ENCODE measurements at places on chromosomes 11 and 22.

DNA sequence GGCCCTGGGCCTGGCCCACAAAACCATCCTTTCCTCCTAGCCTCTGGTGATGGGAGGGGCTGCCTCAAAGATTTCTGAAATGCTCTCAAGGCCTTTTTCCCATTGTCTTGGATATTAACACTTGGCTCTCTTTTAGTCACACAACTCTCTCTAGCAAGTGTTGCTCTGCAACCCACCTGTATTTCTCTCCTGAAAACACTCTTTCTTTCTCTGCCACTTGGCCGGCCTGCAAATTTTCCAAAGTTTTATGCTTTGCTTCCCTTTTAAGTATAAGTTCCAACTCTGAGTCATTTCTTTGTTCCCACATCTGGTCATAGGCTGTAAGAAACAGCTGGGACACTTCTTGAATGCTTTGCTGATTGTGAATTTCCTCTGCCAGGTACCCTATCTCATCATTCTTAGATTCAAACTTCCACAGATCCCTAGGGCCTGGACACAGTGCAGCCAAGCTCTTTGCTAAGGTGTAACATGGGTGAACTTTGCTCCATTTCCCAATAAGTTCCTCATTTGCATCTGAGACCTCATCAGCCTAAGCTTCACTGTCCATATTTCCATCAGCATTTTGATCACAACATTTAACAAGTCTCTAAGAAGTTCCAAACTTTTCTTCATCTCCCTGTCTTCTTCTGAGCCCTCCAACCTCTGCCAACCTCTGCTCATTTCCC lies 93.8 kb downstream of the TRIM29 start:
- DNase-seq, result no peak
- H3K27ac ChIP-seq, result no peak overlapping the region
- no peaks in the 10 kb centered on the region for H3K4me1 ChIP-seq

DNA sequence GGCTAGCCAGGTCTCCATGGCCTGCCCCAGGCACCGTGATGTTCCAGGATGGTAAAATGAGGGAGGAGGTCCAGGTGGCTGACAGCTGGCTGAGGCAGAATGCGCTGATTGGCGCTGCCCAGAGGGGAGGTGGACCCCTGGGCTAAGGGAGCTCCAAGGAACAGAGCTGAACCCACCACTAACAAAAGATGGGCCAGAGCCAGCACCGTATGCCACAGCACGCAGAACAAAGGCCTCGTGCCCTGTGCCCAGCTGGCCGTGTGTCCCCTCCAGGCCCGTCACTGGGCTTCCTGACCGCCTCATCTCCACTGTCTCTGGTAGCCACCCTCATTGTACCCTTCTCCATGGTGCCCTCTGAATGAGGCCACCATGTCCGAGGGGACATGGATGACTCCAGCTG lies 19.6 kb upstream of the PRODH start:
- H3K36me3 ChIP-seq, result no peaks in the 10 kb centered on the region
- H3K27me3 ChIP-seq, result peaks cover 8% of the 10 kb centered on the region
- H3K27ac ChIP-seq, result no peak overlapping the region
- no peaks in the 10 kb centered on the region for H3K4me1 ChIP-seq
- H3K4me3 ChIP-seq, result no peak overlapping the region

GRCh38 chr11:72856065-72856464 lies 41.9 kb downstream of the ATG16L2 start:
- H3K4me1 ChIP-seq, result no peaks in the 10 kb centered on the region
- no peak overlapping the region for H3K4me3 ChIP-seq
- no peaks in the 10 kb centered on the region for H3K27me3 ChIP-seq
- H3K36me3 ChIP-seq, result no peaks in the 10 kb centered on the region

DNA sequence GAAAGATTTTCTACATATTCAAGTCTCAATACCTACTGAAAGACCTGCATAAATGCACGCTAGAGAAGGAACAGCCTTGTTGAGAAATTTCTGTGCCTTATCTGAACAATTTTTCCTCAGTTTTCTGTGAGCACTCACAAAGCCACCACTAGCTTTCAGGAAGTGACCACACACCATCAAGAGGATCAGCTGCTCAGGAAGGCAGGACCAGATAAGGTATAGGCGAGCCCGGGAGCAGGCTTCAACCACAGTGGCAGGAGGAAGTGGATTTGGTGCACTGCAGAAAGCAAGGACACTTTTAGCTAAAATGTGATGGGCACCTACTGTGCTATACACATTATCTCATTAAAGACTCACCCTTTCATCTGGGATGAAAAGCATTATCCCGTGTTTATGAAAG lies 220.8 kb downstream of the RAB38 start:
- no peak overlapping the region for H3K4me3 ChIP-seq
- no peaks in the 10 kb centered on the region for H3K4me1 ChIP-seq
- DNase-seq, result no peak
- H3K27me3 ChIP-seq, result no peaks in the 10 kb centered on the region
- no peak overlapping the region for H3K27ac ChIP-seq
- H3K36me3 ChIP-seq, result no peaks in the 10 kb centered on the region

DNA sequence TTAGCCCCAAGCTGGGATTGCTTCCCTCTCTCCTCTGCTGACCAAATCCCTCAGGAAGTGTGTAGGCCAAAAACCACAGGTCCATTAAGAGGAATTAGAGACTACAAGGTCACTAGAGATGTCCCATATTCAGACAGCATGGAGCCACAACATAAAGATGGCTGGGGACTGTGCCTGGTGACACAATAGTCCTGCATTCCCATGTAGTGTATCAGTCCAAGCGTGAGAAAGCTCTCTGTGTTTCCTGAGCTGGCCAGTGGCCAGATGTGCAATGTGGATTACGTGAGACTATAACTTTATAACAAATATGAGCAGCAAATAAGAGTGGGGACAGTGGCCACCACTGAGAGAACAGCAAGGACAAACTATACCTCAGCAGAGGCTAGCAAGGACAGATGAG lies 7.6 kb upstream of the MS4A10 start:
- H3K4me3 ChIP-seq, result no peak overlapping the region
- H3K27me3 ChIP-seq, result no peaks in the 10 kb centered on the region
- no peaks in the 10 kb centered on the region for H3K4me1 ChIP-seq
- H3K36me3 ChIP-seq, result no peaks in the 10 kb centered on the region

- no peak overlapping the region for H3K27ac ChIP-seq
- H3K27me3 ChIP-seq, result no peaks in the 10 kb centered on the region
- no peak for DNase-seq
- no peak overlapping the region for H3K4me3 ChIP-seq
- no peaks in the 10 kb centered on the region for H3K4me1 ChIP-seq
- H3K36me3 ChIP-seq, result no peaks in the 10 kb centered on the region
Observed at GRCh38 chr22:39481054-39481453, 21.0 kb upstream of the MIEF1 start.

- no peak overlapping the region for H3K4me3 ChIP-seq
- H3K27me3 ChIP-seq, result no peaks in the 10 kb centered on the region
- no peaks in the 10 kb centered on the region for H3K4me1 ChIP-seq
- H3K27ac ChIP-seq, result no peak overlapping the region
- H3K36me3 ChIP-seq, result peaks cover 8% of the 10 kb centered on the region
Observed at GRCh38 chr11:117376517-117376916, 48.9 kb downstream of the CEP164 start.

GRCh38 chr11:115887316-115887715 lies 383.1 kb upstream of the CADM1 start:
- DNase-seq, result no peak
- no peak overlapping the region for H3K4me3 ChIP-seq
- no peaks in the 10 kb centered on the region for H3K27me3 ChIP-seq
- H3K4me1 ChIP-seq, result no peaks in the 10 kb centered on the region
- H3K27ac ChIP-seq, result no peak overlapping the region
- H3K36me3 ChIP-seq, result no peaks in the 10 kb centered on the region

DNA sequence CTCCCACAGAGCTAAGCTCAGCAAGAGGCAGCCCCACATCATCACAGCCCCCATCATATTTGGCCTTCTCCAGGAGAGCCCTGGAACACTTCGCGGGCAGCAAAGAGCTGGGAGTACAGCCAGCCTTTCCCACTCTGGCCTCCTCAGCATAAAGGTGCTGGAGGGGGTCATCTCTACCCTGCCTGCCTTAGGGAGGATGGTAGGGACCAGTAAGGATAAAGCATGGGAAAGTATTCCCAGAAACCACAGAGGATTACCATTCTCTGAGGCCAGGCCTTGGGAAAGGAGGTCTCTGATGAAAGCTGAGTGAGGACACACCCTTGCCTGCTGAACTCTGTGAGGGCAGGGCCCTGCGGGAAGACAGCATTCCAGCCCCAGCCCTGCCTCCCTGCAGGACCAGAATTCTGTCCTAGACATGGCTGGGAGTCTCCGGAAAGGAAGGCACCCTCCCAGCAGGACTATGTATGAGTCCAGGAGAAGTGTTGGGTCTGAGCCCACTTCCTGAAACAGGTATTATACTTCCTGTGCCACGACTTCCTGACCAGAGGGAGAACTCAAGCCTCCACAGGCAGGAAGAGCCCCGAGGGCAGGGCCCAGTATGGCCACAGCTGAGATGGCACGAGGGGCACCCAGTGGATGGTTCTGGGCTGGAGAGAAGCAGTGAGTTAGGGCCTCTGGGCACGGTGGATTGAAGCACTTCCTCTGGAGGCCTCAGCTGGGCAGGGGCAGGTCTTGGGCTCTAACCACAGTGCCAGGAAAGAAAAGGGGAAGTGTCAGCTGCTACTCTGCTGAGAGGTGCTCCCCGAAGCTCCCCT lies 12.9 kb upstream of the CASTOR1 start:
- H3K27me3 ChIP-seq, result no peaks in the 10 kb centered on the region
- H3K36me3 ChIP-seq, result no peaks in the 10 kb centered on the region
- DNase-seq, result no peak
- no peak overlapping the region for H3K4me3 ChIP-seq
- H3K27ac ChIP-seq, result peak overlapping the region; percentile 88

GRCh38 chr11:107184986-107185385 lies 166.7 kb upstream of the GUCY1A2 start:
- H3K4me1 ChIP-seq, result no peaks in the 10 kb centered on the region
- H3K36me3 ChIP-seq, result no peaks in the 10 kb centered on the region
- H3K4me3 ChIP-seq, result no peak overlapping the region
- no peak for DNase-seq

- H3K27ac ChIP-seq, result no peak overlapping the region
- DNase-seq, result no peak
- no peak overlapping the region for H3K4me3 ChIP-seq
- H3K27me3 ChIP-seq, result no peaks in the 10 kb centered on the region
- no peaks in the 10 kb centered on the region for H3K4me1 ChIP-seq
Observed at GRCh38 chr11:58957922-58958321, 18.6 kb downstream of the GLYATL1 start.

DNA sequence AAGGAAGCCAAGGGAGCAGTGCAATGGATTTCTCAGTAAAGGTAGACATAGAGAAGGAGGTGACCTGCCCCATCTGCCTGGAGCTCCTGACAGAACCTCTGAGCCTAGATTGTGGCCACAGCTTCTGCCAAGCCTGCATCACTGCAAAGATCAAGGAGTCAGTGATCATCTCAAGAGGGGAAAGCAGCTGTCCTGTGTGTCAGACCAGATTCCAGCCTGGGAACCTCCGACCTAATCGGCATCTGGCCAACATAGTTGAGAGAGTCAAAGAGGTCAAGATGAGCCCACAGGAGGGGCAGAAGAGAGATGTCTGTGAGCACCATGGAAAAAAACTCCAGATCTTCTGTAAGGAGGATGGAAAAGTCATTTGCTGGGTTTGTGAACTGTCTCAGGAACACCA lies 6.6 kb downstream of the TRIM22 start:
- no peak overlapping the region for H3K27ac ChIP-seq
- H3K27me3 ChIP-seq, result no peaks in the 10 kb centered on the region
- no peak overlapping the region for H3K4me3 ChIP-seq
- peaks cover 8% of the 10 kb centered on the region for H3K36me3 ChIP-seq

DNA sequence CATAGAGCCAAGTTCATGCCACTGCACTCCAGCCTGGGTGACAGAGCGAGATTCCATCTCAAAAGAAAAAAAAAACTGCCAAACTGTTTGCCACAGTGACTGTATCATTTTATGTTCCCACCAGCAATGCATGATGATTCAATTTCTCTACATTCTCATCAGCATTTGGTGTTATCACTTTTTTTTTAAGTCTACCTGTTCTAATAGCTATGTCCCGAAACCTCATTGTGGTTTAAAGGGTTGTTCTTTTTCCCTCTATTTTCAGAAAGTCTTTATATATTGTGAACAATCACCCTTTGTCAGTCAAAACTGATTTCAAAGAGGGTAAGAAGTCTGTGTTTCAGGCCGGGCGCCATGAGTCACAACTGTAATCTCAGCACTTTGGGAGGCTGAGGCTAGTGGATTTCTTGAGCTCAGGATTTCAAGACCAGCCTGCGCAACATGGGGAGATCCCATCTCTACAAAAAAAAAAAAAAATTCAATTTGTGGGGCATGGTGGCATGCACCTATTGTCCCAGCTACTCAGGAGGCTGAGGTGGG lies 14.8 kb upstream of the FAM168A start:
- DNase-seq, result no peak
- no peaks in the 10 kb centered on the region for H3K4me1 ChIP-seq
- no peak overlapping the region for H3K27ac ChIP-seq
- no peaks in the 10 kb centered on the region for H3K36me3 ChIP-seq
- no peak overlapping the region for H3K4me3 ChIP-seq

GRCh38 chr22:43994006-43994405 lies 30.1 kb upstream of the PARVB start:
- no peak overlapping the region for H3K4me3 ChIP-seq
- H3K4me1 ChIP-seq, result no peaks in the 10 kb centered on the region
- DNase-seq, result no peak
- H3K27me3 ChIP-seq, result no peaks in the 10 kb centered on the region
- H3K27ac ChIP-seq, result no peak overlapping the region

DNA sequence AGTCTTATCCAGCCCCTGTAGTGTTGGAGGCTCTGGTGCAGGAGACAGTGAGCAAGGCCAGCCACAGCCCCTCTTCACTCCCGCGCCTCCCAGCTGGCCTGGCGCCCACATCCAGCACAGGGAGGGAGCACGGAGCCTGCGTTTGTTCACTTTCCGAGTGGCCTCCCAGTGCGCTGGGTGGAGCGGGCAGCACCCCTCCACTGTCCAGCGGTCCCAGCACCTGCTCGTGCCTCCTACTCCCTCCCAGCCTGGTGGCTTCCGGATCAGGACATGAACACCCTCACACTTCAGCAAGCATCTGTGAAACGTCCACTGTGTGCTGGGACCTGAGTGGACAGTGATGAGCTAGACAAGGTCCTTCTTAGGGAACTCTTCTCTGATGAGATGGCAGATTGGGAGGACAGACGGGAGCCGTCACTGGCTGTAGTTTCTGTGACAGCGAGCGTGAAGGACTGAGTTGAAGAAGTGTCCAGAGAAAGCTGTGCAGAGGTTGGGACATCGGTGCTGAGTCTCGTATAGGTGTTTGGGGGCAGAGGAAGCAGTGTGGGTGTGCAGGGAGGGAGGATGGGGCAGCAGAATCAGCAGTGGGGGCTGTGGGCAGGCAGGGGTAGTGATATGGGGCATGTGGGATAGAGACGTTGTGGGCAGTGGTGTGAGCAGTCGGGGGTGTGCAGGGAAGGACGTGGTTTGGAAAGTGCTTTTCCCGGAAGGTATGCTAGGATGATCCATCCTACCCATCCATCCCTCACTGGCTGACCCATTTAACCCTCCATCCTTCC lies 256.8 kb downstream of the TBC1D22A start:
- no peaks in the 10 kb centered on the region for H3K36me3 ChIP-seq
- no peak overlapping the region for H3K4me3 ChIP-seq
- DNase-seq, result no peak
- H3K27me3 ChIP-seq, result no peaks in the 10 kb centered on the region
- no peaks in the 10 kb centered on the region for H3K4me1 ChIP-seq

GRCh38 chr11:110373051-110373702 lies 56.6 kb upstream of the FDX1 start:
- H3K27me3 ChIP-seq, result no peaks in the 10 kb centered on the region
- H3K27ac ChIP-seq, result peak overlapping the region; percentile 33
- no peak overlapping the region for H3K4me3 ChIP-seq
- no peaks in the 10 kb centered on the region for H3K36me3 ChIP-seq
- H3K4me1 ChIP-seq, result no peaks in the 10 kb centered on the region
- DNase-seq, result no peak
